ENCODE measurements at places on chromosomes 13 and 19. TPM values are rescaled to one million over a fixed set of nuclear protein-coding genes. Genes with fewer than 3 reads are reported as not detected.

The LILRB2 gene
- total RNA-seq, result not detected

The SULT2B1 gene
- total RNA-seq, result not detected

The SIGLEC6 gene
- total RNA-seq, result 0.63 TPM

The CCNE1 gene
- 16.4 TPM for total RNA-seq

DNA sequence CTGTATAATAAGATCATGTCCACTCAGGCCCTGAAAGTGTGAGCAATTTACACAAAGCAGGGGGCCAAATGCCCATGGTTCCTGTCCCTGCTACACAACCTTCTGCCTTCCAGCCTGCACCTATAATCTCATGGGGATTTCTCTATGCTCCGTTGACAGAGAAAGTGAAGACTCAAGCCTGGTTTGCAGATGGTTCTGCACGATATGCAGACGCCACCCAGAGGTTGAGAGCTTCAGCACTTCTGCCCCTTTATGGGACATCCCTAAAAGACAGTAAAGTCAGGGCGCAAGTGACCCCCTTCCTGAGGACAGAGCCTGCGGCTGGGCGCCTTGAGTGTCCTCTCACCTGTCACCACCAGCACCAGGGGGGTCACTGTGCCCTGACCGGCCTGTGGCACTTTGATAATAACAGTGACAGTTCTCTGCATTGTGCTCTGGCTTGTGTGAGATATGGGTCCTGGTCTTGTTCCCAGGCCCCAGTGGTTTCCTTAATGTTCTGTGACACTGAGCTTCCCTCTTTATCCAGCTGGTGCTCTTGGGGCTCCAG lies 15.1 kb downstream of the LILRA5 start:
- no peak for DNase-seq

GRCh38 chr19:47028195-47028601 lies 8.6 kb downstream of the NPAS1 start:
- DNase-seq, result no peak

DNA sequence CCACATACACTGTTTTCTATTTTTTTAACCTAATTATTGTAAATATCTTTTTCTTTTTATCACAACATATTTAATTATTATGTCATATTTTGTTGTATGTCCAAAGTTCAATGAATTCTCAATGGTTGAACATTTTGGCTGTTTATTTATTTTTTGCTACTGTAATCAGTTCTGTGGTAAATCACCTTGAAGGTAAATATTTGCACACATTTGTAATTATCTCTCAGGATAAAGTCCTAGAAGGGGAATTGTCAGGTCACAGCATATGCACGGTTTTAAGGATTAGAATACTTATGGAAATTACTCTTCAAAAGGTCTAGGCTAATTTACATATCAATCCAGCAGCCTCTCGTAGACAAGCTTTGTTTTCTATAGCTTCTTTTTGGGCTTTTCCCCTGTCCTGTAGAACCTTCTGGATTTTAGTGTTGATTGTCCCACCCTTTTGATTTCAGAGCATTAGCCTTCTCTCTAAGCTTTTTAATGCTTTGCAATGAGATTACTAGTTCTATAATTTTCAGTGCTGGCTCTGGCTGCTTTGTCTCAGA lies 362.6 kb downstream of the KCNRG start:
- DNase-seq, result no peak

- peak; percentile 66 for DNase-seq
These were observed 29.8 kb upstream of the SPACA7 start for GRCh38 chr13:112346173-112346898.

- DNase-seq, result no peak
These were observed 11.4 kb downstream of the VSTM2B start for GRCh38 chr19:29537181-29537580.

- DNase-seq, result no peak
These were observed 156.8 kb downstream of the DNAJC3 start for GRCh38 chr13:95833719-95834118.
